ENCODE measurements at places on chromosomes 16 and 17.

DNA sequence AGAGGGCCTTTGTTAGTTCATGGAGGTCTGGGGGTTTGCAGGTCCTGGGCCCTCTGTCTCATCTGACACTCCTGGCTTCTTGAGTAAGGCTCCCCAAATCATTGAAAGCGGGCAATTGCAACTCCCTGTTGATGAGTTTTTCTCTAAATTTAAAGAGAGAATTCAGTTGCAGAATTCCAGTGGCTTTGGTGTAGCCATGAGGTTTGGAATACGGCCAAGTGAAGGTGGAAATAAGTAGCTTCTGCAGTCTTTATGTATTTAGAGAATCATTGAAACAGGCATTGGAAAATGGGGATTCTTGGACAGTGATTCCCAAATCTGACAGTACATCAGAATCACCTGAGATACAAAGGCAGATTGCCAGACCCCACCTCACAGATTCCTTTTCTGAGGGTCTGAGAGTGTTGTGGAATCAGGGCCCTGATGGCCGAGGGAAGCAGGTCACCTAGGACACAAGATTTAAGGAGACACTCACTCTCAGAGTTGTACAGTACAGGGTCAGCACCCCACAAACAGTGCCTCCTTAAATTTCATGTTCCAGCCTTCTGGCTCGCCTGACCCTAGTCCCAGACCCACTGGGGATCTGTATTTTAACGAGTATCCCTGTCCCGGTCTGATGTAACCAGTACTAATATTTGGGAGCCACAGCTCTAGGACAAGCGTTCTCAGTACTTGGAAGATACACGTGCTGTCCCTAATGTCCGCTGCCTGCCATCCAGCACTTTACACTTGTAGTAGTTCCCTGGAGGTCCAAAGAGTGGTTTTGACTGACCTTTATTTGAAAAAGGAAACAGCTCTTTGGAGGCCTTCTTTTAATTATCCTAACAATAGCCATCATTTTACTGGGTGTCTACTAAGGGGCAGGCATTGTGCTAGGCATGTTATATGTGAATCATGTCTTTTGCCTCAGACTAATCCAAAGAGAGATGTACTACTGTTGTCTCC is 37.8 kb downstream of the YPEL2 start:
- DNase-seq = no peak

DNA sequence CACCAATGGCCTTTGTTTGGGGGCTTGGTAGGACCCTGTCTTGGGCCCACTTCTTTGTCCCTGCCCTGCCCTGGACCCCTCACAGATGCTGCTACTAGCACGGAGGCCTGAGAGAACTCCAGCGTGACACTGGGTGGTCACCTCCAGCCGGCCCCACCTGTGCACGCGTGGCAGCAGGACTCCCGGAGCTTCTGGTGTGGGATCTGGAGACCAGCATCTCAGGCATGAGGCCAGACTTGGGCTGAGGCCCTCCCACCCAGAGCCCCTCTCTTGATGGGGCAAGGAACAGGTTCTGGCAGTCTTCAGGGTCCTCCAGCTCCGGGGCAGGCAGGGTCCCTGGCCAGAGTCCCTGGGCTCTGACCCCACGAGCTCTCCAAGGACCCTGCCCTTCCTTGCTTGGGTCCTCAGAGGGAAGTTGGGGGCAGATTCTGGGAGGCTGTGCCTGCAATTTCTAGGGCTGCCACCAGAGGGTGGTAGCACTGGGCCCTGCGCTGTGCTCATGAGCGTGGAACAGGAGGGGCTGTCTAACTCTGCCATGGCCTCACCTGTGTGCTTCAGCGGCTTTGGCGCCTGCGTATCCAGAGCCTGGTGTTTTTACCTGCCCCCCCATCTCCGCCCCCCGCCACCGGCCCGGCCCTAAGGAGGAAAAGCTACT is 3.1 kb upstream of the BAIAP3 start:
- DNase-seq = no peak

DNA sequence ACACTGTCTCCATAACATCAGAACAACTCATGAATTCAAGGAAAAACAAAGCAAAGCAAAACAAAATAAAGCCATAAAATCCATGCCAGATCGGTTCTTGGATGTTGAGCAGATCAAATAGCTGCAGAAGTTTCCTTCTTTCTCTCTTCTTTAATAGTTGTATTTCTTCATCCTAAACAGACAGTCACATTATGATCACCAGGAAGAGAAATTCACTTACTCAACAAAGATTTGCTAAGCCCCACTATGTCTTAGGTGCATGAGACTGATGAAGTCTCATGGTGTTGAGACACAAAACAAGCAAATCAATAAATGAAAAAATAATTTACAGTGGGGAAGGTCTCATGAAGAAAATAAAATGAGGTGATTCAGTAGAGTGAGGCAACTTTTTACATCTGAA is 72.8 kb downstream of the WIPI1 start:
- DNase-seq = no peak

DNA sequence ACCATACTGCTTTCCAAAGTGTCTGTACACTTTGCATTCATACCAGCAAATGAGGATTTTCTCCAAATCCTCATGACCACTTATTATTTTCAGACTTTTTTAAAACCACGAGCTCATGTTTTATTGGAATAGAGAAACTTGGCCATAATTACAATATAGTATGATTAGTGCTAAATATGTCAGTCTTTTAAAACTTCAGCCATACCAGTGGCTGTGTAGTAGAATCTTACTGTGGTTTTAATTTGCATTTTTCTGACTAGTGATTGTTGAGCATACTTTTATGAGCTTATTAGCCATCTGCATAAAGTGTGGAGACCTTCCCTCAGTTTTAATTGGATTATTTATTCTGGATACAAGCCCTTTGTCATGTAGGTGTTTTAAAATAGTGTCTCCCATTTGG is 57.8 kb downstream of the NLK start:
- no peak for DNase-seq

DNA sequence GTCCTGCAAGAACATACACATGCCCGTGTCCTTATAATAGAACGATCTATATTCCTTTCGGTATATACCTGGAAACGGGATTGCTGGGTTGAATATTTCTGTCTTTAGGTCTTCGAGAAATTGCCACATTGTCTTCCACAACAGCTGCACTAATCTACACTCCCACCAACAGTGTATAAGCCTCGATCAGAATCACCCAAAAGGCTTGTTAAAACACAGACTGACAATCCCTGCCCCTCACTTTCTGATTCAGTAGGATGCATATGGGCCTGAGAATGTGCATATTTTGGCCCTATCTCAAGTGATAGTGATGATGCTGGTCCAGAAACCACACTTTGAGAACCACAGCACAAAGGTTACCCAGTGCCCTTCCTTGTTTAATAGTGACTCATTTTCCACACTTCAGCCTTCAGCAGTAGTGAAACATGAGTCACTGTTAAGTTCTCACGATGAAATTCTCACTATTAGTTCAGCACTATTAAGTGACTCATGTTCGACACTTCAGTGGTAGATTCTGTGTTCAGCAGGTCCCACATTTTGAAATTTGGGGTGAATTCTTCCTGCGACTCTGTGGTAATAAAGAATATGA is 215.6 kb downstream of the GRIN2A start:
- no peak for DNase-seq

- DNase-seq = no peak
These were observed 207.8 kb downstream of the SHISA9 start for GRCh38 chr16:13109171-13109570.

DNA sequence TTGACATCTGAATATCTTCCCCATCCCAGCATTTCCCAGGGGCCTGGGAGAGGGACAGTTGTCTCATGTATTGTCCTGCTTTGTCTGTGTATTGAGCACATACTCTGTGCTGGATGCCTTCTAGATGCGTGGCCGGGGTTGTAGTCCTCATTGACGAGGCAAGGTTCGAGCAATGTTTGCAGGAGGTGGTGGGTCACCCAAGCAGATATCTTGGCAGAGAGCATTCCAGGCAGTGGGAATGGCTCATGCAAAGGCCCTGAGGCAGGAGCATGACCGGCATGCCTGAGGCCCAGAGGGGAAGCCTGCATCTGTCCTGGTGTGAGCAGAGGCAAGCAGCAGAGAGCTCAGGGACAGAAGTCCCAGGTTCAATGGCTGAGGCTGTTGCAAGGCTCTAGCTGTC is 17.5 kb downstream of the KRT33A start:
- DNase-seq = no peak

DNA sequence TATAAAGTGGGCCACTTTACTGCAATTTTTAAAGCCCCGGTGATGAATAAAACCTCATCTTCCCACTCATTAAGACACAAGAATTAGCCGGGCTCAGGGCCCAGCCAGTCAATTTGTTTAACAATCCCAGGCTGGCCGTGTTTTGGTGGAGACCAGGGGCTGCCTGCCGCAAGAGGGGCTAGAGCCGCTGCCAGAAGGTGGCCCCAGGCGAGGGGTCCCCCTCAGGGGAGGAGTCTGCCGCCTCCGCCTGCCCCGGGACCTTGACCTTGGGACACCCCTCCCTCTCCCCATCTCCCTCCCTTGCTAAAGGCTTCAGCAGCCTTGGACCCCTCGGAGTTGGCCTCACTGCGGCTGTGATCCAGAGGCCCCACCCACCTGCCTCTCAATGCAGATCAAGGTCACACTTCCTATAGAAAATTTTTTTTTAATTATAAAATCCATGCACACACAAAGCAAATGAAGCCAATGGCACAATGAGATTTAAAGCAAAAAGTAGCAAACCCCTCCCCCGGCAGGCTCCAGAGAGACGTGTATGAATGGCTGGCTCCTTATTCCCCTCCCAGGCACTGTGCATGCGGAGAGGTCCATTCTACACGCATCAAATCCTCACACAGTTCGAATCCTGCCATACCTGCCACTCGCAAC is 23.0 kb upstream of the SLC38A10 start:
- DNase-seq = no peak

- DNase-seq = no peak
These were observed 367.6 kb upstream of the ERCC4 start for GRCh38 chr16:13552062-13552959.

DNA sequence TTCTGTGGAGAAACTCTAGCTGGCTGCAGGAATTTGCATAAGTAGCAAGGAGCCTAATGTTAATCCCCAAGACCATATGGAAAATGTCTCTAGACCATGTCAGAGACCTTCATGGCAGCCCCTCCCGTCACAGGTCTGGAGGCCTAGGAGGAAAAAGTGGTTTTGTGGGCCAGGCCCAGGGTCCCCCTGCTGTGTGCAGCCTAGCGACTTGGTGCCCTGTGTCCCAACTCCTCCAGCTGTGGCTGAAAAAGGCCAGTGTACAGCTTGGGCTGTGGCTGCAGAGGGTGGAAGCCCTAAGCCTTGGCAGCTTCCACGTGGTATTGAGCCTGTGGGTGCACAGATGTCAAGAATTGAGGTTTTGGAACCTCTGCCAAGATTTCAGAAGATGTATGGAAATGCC is 306.9 kb upstream of the CA10 start:
- no peak for DNase-seq

GRCh38 chr17:7083592-7083991 is 3.5 kb upstream of the CLEC10A start:
- no peak for DNase-seq
